LHCN-M2 (cell line): ENCODE measurements at places on chromosomes 4 and X. TPM values are rescaled to one million over a fixed set of nuclear protein-coding genes. Genes with fewer than 3 reads are reported as not detected.
A peak's percentile ranks its signal among the peaks of the same experiment; 100 is the strongest.

Gene CTSO
- total RNA-seq: 12.1 and 20.7 TPM in 2 replicates

- DNase-seq: no peak
These were observed 517.0 kb upstream of the EPHA5 start for GRCh38 chr4:66187175-66187720.

GRCh38 chr4:38734446-38734845 is 48.3 kb downstream of the TLR10 start:
- no peak for DNase-seq

DNA sequence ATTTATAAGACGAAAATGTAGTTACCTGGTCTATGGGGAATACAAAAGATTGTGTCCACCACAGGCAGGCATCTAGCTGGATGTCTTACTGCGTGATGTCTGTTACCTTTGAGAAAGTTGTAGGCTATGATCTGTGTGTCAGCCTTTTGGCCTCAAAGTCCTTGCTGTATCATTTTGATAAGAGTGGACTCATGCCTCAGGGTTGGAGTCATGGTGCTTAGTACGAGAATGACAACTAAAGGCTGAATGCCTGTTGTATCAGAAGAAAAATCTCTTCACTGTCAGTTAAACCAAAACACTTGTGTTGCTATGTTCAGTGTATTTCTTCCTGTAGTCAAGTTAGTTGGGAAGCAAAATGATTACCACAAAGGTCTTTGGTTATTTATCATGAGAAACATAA is 226.2 kb downstream of the ARHGAP10 start:
- no peak for DNase-seq

- DNase-seq: no peak
These were observed 28.8 kb upstream of the IL3RA start for GRCh38 chrX:1307626-1308340.

DNA sequence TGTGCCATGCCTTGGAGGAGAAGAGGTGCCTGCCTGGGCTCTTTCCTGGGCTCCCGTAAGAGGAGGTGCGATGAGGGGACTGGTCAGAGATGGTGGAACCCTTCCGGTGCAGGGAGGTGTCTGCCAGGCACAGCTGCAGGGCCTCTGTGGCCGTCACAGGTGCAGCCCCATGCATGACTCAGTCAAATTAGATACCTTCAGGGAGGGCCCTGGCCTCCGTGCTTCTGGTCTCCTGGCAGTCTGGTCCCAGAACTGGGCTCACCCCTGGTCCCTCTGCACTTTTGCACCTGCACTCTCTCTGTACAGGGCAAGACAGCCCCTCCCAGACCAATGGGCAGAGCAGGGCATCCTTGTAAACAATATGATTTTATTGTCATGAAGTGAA is 49.9 kb upstream of the LRPAP1 start:
- DNase-seq: no peak

- DNase-seq: no peak
These were observed 484 bp downstream of the CXCL2 start for GRCh38 chr4:74098427-74098994.

GRCh38 chr4:23212558-23212957 is 519.8 kb downstream of the GBA3 start:
- peak; percentile 1 for DNase-seq
